T-helper 2 cell treated with Interferon-gamma antibody and Interleukin-4, amounts not matched to agents 5 μg/mL and 100 μg/mL, for 36 hours (primary cell): ENCODE measurements at places on chromosomes 4 and X.
A peak's percentile ranks its signal among the peaks of the same experiment; 100 is the strongest.

DNA sequence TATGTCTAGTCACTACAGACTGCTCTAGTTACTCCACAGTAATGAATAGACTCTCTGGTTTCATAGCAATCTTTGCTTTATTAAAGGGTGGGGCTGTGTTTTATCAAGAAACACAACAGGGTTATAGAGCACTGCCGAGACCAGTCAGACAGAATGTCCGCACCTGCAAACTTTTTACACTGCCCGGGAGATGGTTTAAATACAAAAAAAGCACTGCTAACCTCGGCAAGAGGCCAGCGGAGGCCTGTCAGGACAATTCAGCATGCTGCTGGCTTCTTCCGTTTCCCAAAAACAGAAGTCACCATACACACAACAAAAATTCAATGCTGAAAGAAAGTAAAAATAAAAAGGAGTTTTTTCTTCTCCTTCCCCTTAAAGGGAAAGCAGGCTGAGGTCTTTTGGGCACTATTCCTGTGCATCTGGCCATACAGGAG lies 67.4 kb downstream of the IRF2 start:
- no peak for DNase-seq

DNA sequence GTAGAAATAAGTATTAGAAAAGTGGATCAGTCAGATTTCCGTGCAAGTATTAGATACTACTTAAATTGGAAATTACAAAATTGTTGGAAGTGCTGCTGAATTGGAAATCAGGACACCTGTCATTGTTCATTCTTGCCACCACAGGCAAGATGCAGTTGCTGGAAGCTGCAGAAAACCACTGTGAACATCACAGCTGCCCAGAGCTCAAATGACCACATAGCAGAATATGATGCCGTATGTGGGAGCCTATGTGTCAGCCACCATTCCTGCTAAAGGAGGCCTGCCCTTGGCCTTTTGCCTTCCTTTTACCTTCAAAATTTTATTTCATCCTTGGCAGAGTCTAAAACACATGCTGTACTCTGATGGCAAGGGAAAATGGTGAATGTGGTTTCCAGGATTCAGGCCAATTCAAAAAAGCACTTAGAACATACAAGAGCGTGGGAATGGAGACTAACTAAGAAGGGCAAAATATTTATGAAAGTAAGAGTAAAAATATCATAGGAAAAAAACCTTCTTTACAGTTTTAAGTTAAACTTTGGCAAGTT lies 1005.5 kb upstream of the GRID2 start:
- DNase-seq: no peak

- no peak for DNase-seq
These were observed at the start of gene RPA4 for GRCh38 chrX:96883608-96884007. Gene RPA4 (plus strand): TSS chrX:96883908. CDS start chrX:96884311, 403 bp downstream.

DNA sequence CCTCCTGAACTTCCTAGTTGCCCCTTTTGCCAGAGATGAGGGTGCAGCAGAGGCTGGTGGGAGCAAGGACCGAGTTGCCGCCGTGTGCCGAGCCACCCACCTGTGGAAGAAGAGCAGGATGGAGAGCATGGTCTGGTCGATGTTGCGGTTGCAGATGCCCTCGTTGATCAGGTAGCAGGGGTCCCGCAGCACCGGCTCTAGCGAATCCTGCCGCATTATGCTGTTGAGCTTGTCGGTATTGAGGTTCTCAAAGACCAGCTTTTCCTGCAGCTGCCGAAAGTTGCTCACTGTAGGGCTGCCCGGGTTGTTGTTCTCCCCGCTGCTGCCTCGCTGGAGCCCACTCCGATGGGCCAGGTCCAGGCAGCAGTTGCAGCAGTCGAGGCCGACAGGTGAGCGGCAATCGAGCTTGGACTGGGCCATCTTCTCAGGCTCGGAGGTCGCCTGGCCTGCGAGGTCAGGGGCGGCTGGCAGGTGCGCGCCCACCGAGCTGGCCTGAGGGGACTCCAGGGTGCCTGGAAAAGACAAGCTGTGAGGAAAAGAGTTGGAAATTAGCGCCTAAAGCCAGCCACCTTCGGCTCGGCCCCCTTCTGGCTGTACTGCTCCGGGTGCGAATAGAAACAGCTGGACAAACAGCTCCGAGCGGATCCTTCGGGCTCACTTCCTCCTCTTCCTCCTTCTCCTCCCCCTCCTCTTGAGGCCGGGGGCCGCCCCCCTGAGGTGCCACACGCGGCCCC lies 420 bp downstream of the TSC22D3 start:
- DNase-seq: no peak

- peak; percentile 76 for DNase-seq
These were observed 30.7 kb downstream of the MSN start for GRCh38 chrX:65697915-65698796.

DNA sequence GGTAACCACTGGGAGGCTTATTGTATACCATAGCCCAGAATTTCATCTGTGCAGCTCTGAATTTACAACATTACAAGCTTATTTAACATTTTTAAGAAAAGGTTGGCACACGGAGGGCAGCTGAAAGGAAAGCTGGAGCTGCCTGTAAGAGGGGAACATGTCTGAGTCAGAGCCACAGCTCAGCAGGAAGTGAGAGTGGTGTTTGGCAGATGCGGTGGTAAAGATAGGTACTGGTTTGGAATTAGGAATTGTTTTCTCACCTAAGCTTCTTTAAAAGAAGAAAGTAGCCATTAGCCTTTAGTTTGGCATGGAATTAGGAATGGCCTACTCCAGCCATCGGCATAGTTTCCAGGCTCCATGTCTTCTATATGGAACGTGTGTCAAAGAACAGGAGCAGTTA lies 172.5 kb upstream of the ANXA3 start:
- no peak for DNase-seq

DNA sequence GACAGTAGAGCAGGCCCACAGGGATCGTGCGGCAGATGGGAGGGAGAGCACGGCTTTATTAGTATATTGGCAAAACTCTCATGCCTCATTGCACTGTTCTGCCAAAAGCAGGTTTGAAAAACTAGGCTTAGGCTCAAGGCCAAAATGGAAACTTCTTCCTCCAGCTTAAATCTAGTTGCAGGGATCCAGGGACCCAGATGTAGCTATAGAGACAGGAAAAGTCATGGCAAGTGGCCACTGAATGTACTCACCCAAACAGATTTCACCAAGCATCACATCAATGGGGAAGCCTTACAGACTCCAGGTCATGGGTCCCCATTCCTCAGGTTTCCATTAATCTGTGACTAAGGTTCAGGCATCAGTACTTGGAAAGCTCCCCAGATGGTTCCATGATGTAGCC lies 149.2 kb downstream of the STK32B start:
- no peak for DNase-seq

DNA sequence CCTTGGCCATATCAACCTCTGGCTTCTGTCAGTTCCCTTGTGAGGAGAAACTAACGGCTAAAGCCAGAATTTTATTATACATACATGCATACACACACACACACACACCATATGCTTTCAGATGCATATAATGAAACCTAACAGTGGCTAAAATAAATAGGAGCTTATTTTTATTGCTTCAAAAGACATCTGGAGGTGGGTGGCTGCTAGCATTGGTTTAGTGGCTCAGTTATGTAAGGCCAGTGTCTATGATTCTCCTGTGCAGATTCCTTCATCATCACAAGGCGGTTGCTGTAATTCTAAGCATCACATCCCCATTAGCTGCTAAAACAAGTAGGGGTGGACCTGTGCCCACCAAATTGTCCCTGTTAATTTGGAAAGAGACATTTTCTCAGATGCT lies 110.8 kb downstream of the MAPK10 start:
- no peak for DNase-seq

- no peak for DNase-seq
These were observed 73.9 kb downstream of the FAT4 start for GRCh38 chr4:125388613-125389012.

GRCh38 chrX:107398115-107398514 lies 51.3 kb upstream of the FRMPD3 start:
- DNase-seq: no peak

GRCh38 chrX:100979881-100980607 lies 10.5 kb downstream of the ARL13A start:
- no peak for DNase-seq

DNA sequence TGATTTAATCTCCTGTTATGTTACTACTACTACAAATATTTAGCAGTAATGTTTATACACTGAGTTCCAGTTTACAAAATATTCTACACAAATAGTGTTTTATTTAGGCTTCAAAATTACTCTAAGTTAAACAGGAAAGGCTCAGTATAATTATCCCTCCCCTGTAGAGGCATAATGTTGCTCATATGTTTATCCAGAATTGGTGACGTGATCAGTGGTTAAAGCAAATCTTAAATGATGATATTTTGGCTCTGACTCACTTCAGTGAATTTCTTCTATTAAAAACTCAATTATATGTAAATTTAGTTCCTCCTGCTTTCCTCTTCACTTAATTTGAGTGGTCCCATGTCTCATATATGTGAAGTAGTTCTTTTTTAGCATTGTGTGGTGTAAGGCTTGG lies 438.5 kb downstream of the ADGRL3 start:
- DNase-seq: no peak

GRCh38 chr4:89803915-89804314 lies 33.0 kb downstream of the SNCA start:
- DNase-seq: no peak

GRCh38 chrX:73215246-73215645 lies 595 bp upstream of the NAP1L2 start:
- DNase-seq: no peak

DNA sequence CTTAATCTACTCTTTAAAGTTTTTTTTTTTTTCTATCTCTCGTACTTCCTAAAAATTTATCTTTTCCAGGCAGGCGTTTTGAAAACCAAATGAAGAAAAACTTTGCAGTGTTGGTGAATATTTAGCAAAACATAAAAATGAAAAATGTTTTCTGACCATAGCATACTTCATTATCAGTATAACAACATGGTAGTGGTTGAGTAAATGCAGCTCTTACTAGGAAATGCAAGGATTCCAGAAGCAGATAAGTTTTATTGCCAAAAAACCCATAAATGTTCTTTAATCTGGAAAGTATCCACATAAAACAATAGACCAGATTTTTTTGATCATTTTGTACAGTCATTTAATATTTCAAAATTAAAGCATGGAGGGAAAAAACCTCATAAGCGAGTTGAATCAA lies 136.9 kb upstream of the GUCY1A1 start:
- DNase-seq: no peak

- peak; percentile 52 for DNase-seq
These were observed 32.6 kb downstream of the DOCK11 start for GRCh38 chrX:118528071-118528737.

DNA sequence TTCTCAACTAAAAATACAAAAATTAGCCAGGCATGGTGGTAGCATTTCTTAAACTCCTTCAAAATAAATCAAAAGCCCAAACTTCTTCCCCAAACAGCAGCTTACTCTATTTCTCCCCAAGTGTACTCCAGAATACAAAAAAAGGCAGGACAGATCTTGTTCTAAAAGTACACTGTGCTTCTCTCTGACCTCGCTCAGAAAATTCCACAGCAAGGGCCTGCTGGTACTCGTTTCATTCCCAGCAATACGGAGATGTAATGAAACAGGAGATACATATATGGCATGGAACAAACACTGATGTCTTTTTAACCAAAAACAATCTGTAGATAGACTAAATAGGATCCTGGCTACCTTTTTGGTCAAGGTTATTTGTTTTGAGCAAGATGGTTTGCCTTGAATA lies 25.2 kb downstream of the MAP7D2 start:
- no peak for DNase-seq

GRCh38 chr4:29553846-29554245 lies 1166.3 kb upstream of the PCDH7 start:
- no peak for DNase-seq

DNA sequence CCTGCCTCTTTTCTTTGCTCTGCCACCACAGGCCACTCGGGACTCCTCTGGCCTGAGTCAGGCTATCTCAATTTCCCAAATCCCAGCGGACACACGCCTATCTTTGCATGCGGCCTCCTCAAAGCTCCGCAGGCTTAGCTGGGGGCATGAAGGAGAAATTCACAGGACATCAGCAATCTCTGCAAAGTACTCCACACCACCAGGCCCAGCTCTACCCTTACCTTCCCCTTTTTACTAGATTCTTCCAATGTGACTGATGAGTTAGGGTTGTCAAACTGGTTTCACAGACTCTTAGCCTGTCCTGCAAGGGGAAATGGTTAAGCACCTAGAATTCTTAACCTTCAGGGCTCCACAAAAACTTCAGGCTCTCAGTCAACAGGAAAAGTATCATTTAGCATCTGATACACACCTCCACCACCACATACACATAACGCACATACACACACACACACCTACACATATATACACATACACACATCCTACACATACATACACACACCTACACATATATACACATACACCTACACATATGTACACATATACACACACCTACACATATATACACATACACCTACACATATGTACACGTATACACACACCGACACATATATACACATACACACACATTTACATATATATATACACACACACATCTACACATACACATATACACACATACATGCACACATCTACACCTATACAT lies 349.1 kb downstream of the ANK2 start:
- no peak for DNase-seq

GRCh38 chr4:105145156-105145902 lies 1.3 kb upstream of the TET2 start:
- DNase-seq: no peak

DNA sequence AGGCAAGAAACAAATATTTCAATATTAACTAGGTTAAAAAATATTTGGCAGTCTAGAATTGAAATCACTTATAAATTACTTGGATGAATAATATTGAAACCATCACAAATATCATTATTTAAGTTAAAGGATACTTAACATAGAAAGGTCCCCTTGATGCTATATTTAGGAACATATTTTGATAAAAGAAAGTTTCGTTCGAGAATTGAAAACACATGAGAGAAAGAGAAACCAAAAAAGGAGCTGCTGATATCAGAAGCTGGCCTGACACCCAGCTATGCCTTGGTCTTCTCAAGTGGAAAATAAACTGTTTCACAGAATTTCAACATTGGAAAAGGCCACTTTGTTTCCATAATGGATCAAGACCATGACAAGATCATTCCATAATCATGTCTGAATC lies 762.4 kb downstream of the DMD start:
- no peak for DNase-seq

DNA sequence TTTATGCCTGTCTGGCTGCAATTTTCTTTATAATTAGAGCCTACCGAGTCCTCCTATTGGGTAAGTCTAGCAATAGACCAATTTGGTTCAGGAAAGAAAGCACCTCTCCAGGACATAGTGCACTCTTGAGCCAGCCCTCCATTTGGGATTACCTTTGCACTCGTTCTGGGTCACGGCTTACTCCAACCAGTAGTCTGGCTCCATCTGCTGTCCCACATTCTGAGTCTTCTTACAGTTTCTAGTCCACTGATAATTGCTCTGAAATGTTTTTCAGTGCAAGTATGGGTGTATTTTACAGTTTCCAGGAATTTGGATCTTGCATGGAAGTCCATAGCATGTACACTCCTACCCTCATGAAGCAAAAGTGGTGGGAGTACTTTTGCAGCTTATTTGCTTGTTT lies 34.8 kb upstream of the USP51 start:
- DNase-seq: no peak
